Fibroblast of skin of scalp (primary cell): ENCODE measurements at places on chromosomes 6 and 20.

DNA sequence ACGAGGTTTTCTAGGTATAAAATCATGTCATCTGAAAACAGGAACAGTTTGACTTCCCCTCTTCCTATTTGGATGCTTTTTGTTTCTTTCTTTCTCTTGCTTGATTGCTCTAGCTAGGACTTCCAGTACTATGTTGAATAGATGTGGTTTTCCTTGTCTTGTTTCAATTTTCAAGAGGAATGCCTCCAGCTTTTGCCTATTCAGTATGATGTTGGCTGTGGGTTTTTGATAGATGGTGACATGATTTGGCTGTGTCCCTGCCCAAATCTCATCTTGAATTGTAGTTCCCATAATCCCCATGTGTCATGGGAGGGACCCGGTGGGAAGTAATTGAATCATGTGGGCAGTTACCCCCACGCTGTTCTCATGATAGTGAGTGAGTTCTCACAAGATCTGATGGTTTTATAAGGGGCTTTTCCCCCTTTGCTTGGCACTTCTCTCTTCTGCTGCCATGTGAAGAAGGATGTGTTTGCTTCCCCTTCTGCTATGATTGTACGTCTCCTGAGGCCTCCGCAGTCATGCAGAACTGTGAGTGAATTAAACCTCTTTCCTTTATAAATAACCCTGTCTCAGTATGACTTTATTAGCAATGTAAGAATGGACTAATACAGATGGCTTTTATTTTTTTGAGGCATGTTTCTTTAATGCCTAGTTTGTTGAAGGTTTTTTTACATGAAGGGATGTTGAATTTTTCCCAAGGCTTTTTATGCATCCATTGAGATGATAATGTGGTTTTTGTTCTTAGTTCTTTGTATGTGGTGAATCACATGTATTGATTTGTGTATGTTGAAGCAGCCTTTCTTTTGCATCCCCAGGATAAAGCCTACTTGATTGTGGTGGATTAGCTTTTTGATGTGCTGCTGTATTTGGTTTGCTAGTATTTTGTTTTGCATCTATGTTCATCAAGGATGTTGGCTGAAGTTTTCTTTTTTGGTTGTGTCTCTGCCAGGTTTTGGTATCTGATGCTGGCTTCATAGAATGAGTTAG, 239.1 kb downstream of the THBS2 start:
- no peak for DNase-seq

GRCh38 chr6:15363164-15363522, 117.3 kb downstream of the JARID2 start:
- no peak for DNase-seq

GRCh38 chr20:34995192-34995591, 39.5 kb downstream of the MYH7B start:
- no peak for DNase-seq

DNA sequence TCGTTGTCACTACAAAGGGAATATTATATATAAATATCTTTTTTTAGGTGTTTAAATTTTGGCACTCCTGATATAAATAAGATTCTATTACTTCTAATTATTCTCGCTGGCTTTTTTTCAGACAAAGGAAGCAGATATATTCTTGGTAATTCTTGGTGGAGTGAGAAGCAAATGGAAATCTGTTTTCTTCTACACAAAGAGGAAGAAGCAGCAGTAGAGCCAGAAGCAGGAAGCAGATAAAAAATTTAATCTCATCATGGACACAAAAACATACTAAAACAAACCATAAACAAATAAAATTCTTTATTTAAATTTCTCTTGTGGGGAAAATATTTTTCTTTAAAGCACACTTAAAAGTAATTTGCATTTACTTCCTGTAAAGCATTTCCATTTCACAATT, 3.7 kb upstream of the KIAA0319 start:
- DNase-seq, result no peak

DNA sequence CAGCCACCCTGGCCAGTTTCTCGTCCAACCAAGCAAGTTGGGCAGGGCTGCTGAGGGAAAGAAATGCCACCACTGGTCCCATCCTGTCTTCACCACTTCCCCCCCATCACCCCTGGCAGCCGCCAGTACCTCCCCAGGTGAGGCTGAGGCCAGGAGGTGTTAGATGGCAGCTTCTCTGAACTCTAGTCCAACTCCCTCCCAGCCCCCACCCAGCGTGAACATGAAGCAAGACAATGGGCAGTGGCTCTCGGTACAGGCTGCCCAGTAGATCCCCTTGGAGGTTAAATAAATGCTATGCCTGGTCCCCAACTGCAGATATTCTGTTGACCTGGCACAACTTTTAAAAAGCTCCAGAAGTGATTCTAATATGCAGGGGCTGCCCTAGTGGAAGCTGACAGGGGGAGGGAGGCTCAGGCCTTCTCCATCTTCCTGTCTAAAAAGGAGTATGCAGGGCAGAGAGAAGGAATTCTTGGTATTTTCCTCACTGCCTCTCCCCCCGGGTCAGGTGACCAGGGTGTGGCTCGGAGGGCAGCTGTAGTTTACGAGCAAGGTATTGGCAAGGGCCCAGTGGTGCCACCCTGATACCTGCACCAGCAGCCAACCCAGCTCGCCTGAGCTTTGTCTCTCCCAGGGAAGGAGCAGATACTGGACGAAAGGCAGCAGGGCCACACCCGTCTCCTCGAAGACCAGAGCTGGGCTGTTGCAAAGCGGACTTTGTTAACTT, 25.7 kb downstream of the KCNK5 start:
- DNase-seq, result no peak

GRCh38 chr6:6595952-6596351, 7.4 kb downstream of the LY86 start:
- no peak for DNase-seq

DNA sequence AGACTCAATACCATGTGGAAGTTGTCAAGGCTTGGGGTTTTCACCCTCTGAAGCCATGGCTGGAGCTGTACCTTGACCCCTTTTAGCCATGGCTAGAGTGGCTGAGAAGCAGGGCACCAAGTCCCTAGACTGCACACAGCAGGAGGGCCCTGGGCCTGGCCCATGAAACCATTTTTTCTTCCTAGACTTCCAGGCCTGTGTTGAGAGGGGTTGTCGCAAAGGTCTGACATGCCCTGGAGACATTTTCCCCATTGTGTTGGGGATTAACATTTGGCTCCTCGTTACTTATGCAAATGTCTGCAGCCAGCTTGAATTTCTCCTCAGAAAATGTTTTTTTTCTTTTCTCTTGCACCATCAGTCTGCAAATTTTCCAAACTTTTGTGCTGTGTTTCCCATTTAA, 196.4 kb downstream of the SLC16A10 start:
- no peak for DNase-seq

DNA sequence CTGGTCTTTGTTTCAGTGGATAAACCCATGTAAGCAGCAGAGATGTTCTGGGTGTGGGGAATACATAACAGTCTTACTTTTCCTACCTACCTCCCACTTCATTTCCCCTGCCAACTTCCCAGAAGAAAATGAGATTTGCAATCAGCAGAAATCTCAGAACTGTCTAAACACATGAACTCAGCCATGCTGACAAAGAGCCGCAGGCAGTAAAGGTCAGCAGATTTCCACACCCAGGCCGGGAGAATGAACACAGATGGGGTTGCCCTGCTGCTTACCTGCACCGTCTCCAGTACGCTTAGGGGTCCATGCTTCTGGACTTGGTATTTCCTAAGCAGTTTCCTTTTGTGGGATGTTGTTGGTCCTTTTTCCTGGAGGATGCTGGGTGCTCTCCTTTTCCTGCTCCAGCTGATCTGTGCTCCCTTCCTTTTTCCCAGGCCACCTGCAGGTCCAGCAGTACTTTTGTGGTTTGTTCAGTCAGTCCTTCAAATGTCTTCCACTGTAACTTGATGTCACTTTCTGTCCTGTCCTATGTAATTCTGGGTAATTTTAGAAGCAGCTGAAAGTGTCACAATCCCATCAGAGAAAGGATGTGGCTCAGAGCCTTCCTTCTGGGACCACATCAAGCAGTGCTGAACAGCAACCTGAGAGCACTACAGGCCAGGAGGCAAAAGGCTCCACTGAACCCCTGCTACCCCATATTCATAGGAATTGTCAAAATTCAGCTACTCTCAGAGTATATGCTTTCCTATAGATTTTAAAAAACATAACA, 129.0 kb downstream of the CEP57L1 start:
- no peak for DNase-seq
